Right ventricle myocardium inferior (tissue), 1 donor: ENCODE measurements at places on chromosomes 1 and 21. TPM values are rescaled to one million over a fixed set of nuclear protein-coding genes. Genes with fewer than 3 reads are reported as not detected.

The CFAP74 gene
- not detected for total RNA-seq

The LAMB3 gene
- 5.9 TPM for total RNA-seq

The OR10Z1 gene
- not detected for total RNA-seq

DNA sequence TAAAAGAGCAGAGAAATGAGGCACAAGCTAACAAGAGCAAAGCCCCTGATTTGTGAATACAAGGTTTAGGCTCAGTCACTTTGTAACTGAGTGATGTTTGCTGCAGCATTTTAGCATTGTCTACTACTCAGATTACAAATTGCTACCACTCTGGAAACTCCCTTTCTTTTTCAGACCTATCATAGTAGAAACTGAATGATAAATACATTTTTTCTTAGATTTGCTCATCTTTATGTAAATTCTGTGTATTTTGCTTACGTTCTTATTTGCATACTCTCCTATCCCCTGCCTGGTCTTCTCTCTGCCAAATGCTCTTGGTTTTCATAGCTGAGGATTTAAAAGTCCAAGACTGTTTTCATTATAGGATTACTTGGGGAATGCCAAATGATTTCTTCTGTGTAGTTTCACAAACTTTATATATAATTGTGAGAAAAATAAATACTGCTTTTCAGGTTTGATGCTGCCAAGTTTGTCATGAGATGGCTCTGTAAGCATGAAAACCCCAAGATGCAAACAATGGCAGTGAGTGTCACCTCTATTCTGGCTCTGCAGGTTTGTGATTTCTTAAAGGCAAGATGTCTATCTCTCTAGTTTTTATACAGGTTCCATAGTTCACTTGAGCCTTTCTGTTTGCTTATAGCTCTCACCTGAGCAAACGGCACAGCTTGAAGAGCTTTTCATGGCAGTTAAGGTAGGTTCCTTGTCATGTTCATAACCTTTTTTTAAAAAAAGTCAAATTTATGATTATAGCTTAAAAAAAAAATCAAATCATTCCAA is 24.7 kb downstream of the ZYG11A start:
- DNase-seq = no peak

DNA sequence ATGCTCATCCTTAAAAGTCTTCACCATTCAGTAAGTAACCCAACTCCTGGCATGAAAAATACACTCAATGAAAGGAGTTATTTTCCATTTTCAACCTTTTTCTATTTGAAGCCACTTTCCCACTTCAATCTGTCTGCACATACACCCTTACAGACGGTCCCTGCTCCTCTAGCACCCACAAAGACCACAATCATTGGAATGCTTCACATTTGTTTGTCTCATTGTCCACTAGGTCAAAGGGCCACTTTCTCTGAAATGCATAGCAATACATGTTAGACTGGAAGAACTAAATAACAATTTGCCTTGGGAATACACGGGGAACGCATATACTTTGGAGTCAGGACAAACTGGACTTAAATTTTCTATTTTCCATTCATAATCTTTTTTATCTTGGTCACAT is 487.1 kb upstream of the C1orf87 start:
- DNase-seq = no peak

DNA sequence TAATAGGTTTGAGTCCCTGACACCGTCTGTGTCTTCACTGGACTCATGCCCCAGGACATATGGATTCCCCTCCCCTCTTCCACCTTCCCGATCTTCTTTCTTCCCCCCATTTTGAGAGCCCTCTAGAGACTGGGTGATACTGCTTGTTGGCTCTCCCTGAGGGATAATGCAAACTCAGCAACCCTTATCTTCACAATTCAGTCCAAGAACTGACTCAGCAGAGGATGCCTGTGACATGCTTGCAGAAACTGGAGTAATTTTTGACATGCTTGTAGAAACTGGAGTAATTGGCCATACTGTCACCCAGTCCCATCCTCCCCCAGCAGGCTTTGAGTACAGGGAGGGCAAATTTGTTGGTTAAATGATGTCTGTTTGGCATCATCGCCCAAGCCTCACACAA is 127.6 kb upstream of the CTTNBP2NL start:
- DNase-seq = no peak
